ENCODE measurements at places on chromosomes 6 and 20.

GRCh38 chr6:147633191-147633590, 124.7 kb downstream of the SAMD5 start:
- no peak for DNase-seq

GRCh38 chr20:63084563-63084927, 77.8 kb upstream of the BHLHE23 start:
- DNase-seq, result no peak

GRCh38 chr20:57847104-57847503, 137.3 kb upstream of the PMEPA1 start:
- DNase-seq, result no peak

GRCh38 chr20:32482442-32483261, 102.5 kb downstream of the NOL4L start:
- DNase-seq, result no peak

- no peak for DNase-seq
These were observed 114.6 kb downstream of the PDE10A start for GRCh38 chr6:165548450-165548849.

DNA sequence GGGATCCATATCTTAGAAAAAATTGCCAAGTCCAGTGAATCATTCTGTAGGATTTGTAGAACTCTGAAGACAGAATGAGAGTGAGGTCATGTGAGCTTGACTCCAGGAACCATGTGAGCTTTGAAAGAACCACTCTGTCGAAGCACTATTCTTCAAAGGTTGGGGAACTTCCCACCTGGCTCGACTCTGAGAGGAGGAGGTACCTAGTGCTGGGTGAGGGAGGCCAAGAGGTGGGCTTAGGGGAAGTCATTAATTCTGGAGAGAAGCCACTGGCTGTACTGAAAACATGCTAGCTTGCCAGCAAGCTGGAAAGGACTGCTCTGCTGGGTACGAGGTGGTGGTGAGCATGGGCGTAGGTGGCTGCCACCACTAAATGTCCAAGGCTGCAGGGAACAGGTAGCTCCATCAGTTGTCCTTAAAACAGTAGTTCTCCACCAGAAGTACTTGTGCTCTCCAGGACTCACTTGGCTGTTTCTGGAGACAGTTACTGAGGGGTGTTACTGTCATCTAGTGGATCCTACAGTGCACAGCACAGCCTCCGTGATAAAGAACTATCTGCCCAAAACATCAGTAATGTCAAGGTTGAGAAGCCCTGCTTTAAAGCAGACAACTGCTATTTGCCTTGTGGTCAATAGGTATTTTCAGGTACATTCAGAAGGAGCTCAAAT, 34.7 kb upstream of the SYNJ2 start:
- DNase-seq, result no peak

DNA sequence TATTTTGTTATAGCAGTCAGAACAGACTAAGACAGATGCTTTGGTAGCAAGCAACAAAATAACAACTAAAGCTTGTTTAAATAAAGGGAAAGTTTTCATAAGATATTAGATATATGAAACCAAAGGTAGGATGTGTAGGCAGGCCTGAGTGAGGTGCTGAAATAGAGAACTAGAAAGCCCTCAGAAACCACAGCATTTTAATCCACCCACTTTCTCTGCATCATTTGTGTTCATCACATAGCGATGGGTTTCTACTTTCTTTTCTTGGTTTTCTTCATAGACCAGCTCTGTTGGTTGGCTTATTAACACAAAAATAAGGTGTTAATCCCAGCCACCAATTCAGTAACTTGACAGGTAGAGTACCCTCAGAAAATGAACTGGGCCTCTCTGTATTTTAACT, 58.6 kb downstream of the RPS12 start:
- DNase-seq, result no peak

DNA sequence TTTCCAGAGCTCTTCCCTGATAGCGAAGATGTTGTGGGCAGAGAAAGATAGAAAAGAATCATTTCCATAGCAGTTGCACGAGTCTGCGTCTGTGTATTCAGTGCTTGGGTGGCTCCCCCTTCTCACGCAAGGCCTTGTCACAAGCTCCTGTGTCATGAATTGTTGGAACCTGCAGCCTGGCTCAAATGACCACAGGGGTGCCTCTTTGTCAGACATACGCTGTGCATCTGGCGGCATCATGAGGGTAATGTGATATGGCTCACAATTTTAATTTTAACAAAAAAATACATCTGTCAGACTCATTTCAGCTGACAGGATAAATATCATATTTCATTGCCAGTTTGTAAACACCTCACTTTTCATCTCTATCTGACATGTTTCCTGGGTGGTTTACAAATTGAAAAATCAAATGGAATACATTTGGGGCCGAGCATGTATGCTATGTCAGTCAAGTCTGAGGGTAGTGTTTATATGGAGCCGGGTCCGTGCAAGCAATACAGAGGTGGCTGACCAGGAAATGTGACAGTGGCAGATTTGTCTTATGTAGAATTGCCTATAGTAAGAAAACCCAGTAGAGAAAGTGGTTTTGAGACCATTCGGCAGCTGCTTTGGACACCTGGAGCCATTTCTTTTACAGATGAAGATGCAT, 90.9 kb downstream of the CAP2 start:
- DNase-seq, result no peak

- no peak for DNase-seq
These were observed 526.9 kb downstream of the BCKDHB start for GRCh38 chr6:80633412-80633811.

GRCh38 chr6:133833949-133834359, 55.0 kb upstream of the TCF21 start:
- no peak for DNase-seq

DNA sequence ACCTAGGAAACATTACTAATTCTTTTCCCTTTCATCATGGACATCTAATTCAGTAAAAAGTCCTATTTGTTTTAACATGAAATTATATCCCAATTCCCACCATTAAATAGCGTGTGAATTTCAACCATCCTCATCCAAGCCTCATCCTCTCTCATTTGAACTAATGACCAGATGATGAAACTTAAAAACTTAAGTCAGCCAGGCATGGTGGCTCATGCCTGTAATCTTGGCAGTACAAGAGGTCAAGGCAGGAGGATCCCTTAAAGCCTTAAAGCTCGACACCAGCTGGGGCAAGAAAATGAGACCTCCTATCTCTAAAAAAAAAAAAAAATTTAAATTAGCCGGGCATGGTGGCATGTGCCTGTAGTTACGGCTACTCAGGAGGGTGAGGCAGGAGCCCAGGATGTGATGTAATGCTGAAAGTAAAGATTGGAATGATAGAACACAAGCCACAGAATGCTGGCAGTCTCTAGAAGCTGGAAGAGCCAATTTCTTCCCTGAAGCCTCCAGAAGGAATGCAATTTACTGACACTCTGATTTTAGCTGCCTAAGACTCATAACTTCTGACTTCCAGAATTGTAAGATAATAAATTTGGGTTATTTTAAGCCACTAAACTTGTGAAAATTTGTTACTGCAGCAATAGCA, 27.1 kb upstream of the HAO1 start:
- no peak for DNase-seq

DNA sequence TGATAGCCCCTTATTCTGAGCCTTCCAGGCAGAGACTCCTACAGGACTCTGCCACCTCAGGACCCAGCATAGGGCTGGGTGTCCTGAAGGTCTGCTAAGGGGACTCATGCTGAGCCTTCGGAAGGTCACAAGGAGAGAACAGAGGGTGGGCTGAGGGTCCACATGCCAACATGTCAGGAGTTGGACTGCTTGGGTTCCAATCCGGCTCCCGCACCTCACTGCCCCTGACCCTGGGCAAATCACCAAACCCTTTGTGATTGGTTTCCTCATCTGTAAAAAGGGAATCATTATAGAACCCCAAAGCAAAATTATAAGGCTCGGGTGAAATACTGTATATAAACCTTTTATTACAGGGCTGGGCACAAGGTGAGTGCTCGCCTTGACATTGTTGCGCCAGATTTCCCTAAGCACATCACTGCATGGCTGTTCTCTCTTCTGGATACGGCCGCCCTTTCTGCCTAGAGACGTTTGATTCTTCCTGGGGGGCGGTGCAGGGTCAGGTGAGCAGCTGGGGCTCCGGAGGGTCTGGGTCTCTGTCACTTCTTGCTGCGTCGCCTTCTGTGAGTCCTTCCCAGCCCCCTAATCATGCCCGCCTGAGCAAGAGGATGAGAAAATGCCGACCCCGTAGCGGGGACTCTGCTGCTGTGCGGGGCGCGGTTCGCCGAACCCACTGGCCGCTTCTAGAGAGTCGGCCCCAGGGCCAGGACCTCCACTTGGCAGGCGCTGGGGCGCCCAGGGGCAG, 90.5 kb upstream of the EPB41L1 start:
- DNase-seq, result no peak

- DNase-seq, result no peak
These were observed 855.5 kb upstream of the MAP3K7 start for GRCh38 chr6:91442342-91442741.

GRCh38 chr6:77816766-77817270, 164.0 kb downstream of the MEI4 start:
- no peak for DNase-seq

DNA sequence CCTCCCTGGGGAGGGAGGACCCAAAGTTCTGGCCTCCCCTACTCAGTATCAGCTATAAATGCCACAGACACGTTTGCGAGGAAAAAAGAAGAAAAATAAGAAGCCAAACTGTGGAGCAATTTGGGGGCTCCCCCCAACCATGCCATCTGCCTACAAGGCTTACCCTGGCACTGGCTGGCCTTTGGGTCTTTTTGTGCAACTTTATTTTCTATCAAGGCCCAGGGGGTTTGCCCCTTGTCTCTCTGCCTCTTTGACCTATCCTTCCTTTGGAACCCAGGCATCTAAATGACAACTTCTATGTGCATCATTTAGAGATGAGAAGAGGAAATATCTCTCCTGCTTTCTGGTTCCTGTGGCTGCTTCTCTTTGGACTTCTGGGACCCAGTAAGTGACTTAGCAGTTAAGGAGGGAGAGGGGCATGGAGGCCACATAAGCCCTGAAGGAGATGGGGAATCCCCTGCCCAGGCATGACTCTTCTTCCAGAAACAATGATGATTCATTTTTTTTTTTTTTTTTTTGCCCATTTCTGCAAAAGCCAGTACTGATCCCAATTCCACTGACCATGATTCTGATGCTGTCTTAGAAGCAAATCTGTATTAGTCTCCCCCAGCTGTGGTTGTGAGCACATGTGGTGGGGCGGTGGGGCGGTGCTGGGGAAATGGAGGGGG, at the start of gene MUC22:
Gene MUC22, plus strand, starts transcription at position 82 of the 668 bp plus-strand sequence. Its CDS starts 233 bp downstream, at position 315.
- no peak for DNase-seq

DNA sequence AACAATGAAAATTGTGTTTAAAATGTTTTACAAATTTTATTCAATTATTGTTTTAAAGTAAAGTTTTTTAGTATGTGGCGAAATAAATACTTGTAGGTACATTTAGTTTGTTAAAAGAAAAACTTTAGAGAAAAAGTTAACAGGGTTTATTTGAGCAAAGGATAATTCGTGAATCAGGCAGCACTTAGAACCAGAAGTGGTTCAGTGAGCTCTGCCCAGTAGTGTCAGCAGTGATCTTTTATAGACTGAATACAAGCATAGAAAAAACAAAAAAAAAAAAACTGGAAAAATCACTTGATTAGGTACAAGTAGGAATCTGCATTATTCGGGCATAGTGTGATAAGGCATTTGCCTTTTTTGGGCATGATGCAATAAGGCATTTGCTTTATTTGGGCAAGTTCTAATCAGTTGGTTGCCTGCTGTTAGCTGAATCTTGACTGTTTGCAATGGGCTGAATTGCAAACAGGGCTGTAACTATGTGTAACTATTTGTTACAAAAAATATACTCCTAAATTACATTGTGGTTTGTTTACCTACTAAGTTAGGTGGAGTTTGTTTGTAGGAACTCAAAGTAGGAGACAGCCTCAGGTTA, 122.9 kb upstream of the MMS22L start:
- DNase-seq, result no peak

DNA sequence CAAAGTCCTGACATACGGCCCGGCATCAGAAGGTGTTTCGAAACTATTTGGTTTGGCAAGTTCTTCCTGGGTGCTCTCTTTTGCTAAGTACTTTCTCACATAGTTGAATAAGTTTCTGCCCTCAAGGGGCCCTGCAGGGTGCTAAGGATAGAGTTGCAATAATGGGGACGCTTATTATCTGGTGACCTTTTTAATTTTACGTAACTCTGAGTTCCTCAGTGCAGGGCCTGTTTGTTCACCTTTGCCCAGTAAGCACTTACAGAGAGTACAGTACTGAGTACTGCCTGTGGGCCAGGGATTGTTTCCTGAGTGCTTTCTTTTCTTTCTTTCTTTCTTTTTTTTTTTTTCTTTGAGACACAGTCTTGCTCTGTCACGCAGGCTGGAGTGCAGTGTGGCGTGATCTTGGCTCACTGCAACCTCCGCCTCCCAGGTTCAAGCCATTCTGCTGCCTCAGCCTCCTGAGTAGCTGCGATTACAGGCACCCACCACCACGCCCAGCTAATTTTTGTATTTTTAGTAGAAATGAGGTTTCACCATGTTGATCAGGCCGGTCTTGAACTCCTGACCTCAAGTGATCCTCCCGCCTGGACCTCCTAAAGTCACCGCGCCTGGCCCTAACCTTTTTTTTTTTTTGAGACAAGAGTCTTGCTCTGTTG, 4.5 kb upstream of the PXMP4 start:
- no peak for DNase-seq

DNA sequence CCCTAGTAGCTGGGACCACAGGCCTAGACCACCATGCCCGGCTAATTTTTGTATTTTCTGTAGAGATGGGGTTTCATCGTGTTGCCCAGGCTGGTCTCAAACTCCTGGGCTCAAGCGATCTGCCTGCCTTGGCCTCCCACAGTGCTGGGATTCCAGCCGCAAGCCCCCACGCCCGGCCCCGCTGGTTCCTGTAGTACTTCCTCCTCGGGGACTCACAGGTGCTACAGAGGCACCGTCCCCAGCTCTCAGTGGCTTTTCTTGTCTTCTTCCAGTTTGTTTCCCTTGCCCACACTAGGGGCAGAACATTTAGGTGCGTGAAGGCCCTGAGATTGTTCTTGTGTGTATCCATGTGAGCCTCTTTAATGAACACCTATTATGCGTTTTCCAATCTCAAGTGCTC, 773 bp upstream of the ZBP1 start:
- DNase-seq, result no peak

DNA sequence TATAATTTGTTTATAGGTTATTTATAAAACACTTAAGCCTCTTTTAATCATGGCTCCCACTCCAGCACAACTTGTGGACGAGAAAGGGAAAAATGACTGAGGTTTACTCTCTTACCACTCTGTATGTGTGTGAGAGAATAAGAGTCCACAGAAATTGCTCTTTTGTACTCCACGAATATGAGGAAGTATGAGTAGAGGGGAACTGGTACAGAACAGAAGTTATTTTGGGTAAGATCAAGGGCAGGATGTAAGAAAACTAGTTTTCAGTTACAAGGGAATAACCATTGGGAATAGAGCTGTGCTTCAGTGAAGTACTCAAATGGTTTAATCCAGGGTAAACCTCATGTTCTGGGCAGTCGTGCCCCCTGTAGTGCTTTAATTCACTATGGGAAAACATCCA, 72.6 kb downstream of the REV3L start:
- no peak for DNase-seq

GRCh38 chr6:102895683-102896082, 1502.2 kb downstream of the GRIK2 start:
- no peak for DNase-seq

GRCh38 chr6:105601541-105602236, 198.8 kb upstream of the PREP start:
- no peak for DNase-seq
